Omental fat pad (tissue), 4 donors: ENCODE measurements at places on chromosomes 2 and 18.
A peak's percentile ranks its signal among the peaks of the same experiment; 100 is the strongest.

DNA sequence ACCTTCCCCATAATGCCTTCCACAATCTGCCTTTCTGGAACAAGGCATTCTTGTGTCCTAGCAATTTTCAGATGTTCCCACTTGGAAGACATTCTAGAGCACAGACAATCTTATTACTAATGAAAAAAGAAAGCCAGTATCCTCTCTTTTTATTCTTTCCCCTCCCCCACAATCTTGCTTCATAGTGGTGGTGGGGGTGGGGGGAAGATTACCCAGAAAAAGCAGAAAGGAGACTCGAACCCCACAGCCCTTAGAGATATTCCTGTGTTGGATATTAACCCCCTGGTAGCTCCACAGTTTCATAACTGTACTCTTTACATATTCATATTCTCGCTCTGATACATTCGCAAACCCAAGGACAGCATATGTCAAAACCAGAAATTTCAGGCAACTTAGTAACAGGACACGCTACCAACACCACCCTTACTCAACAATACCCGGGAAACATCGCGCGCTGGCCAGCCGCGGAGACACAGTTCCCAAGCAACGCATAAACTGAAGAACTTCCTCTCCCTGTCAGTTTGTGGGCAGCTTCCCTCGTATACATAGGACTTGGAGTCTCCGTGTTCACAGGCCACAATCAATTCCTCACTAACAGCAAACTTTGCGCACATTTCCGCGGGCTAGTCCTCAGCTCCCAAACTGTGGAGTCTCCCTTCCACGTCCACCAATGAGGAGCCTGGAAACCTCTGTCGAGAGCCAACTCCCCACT is 793 bp downstream of the NR4A2 start:
- DNase-seq: no peak

DNA sequence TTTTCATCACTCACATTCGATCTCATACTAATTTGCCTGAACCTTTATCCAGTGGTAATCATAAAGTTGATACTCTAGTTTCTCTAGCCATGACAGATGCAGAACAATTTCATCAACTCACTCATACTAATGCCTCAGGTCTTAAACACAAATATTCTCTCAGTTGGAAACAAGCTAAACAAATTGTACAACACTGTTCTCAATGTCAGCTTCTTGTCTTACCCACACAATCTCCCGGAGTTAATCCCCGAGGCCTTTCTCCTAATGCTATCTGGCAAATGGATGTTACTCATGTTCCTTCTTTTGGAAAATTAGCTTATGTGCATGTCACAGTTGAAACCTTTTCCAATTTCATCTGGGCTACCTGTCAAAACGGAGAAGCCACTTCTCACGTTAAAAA is 11.5 kb upstream of the CNOT11 start:
- DNase-seq: no peak

DNA sequence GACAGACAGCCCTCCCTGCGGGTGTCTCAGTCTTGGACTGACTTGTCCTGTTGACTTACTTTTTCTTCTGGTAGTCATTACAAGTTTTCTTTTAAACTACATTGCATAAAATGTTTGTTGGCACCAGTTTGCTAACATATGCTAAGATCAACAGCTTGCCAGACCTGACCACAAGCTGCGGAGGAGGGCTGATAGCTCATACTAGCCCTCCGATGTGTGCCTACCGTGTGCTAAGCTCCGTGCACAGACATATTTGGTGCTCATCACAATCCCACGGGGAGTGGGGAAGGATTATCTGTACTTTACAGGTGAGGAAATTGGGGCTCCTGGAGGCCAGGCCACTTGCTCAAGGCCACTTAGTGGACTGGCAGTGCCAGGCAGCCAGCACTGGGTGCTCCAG is 72.8 kb upstream of the YPEL5 start:
- DNase-seq: no peak

DNA sequence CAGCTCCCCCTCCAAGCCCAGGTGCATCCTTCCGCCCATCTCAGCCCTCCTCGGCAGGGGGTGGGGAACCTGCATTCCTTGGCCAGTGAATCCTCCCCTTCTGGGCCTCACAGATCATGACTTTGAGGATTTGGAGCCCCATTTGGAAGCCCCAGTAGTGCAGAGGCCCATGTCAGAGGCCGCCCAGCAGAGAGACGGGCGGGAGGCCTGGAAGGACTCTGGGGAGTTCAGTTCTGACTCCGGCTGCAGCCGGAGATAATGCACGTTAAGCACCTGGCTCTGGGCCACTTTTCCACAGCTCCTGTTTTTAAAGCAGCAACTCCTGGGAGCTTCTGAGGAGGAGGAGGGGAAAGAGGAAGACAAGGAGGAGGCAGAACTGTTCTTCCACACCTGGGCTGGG is 14.9 kb downstream of the ATOH8 start:
- DNase-seq: no peak

DNA sequence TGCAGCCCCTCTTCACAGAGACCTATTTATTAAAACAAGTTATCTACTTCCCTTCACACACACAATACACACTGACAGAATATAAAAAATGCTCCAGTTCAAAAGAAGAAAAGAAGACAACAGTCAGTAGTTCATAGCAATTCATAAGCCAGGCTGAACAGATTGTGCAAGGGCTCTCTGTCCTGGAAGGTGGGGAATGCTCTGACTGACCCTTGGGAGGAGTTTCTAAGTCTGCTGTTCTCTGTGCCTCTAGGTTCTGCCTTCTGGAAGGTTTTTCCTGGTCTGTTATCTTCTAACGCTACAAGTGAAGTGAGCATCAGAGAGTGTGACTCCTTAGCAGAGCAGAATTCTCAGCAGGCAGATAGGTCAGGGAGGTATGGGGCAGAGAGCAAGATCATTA is 35.7 kb downstream of the SP3 start:
- no peak for DNase-seq

DNA sequence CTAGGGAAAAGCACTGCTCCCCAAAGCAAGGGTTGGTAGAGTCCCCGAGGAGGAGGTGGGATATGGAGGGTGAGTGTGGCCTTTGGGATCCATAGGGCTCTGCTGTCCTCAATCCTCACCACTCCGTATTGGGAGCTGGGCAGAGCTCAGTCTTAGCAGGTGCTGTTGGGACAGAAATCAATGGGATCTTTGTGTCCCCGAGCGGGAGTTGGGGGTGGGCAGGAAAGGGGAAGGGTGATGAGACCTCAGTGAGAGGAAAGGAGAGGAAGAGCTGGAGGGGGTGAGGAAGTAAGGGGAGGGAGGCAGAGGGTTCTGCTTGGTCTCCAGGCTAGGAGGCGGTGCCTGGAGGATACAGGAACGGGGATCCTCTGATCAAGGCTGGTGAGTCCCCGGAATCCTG is 2.6 kb downstream of the ASIC4 start:
- no peak for DNase-seq

DNA sequence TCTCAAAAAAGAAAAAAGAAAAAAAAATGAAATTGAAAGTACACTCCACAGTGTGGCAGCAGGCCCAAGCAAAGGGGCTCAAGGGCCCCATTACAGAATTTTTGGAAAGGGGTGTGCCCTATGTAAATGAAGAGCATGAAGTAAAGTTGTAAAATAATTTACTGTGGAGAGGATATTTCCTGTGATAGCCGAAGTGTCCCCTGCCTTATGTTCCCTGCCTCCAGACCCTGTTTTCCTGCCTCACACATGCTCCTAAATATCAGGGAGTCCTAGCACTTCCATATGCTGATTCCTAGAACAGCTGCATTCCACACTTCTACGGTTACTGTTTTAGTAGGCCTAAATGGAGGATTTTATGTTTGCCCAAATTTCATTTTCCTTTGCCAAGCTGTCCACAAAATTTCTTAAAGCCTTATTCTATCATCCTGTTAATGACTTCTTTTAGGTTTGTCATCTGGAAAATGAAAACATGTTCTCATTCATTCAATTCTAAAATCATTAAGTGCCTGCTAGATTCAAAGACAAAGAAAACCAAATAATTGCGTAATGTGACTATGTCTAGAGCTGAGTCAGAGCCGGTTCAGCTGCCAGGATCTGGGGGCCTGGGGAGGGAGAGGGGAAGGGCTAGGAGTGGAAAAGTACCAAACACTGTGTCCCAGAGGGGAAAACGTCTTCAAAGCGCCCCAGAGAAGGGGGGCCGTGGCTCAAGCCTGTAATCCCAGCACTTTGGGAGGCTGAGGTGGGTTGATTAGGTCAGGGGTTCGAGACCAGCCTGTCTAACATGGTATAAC is 25.9 kb upstream of the IMPA2 start:
- DNase-seq: no peak

DNA sequence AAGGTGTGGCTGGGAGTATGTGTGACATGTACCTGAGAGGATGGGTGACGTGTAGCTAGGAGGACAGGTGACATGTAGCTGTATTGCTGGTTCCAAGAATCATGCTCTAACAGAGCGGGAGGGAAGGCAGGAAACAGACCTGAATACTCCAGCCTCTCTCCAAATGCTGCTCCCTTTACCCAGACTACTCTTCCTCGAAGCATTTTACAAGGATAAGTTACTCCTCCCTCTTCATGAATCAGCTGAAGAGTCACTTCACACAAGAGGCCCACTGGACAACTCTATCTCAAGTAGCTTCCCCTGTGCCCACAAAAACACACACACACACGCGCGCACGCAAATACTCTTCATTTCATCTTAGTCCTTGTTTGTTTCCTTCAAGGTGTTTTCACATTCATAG is 52.6 kb upstream of the KIDINS220 start:
- DNase-seq: no peak

DNA sequence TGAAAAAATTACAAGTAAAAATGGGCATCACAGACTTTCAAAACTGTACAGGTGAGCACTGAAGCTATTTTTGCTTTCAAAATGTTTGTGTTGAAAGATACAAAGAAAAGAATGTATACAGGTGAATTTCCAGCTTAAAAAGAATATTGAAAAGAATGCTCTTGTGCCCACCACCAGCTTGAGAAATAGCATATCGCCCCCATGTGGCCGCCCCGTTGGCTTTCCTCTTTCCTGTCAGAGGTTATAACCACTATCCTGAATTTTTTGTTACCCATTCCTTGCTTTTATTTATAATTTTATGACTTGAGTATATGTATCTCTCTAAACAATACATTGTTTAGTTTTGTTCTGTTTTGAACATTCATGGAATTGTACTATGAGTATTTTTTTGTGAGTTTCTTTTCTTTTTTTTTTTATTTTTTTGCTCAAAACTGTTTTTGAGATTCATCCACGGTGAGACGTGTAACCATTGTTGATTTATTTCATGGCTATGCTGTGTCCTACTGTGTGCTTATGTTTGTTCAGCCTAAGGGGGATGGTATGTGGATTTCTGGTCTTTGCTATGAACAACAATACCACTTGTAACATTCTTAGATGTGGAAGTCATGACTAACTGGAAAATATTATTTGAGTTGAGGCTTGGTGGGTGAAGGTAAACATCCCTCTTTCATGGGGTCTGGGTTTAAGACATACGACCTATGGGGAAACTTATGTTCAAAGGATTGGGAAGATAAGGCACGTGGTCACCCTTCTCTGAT is 11.6 kb downstream of the TRPM8 start:
- no peak for DNase-seq

- no peak for DNase-seq
Observed at GRCh38 chr2:55161295-55162210, 70.5 kb downstream of the CLHC1 start.

- no peak for DNase-seq
Observed at GRCh38 chr2:10258326-10258725, 44.4 kb upstream of the HPCAL1 start.

GRCh38 chr2:225597911-225598310 is 198.4 kb downstream of the NYAP2 start:
- DNase-seq: no peak

- DNase-seq: no peak
Observed at GRCh38 chr18:22434973-22435608, 17.4 kb upstream of the CTAGE1 start.

- DNase-seq: no peak
Observed at GRCh38 chr2:177902395-177903163, 170.0 kb downstream of the PDE11A start.

- peak; percentile 26 for DNase-seq
Observed at GRCh38 chr2:156399950-156400705, 36.1 kb upstream of the GPD2 start.

- DNase-seq: no peak
Observed at GRCh38 chr2:88626171-88627054, 851 bp downstream of the EIF2AK3 start.

DNA sequence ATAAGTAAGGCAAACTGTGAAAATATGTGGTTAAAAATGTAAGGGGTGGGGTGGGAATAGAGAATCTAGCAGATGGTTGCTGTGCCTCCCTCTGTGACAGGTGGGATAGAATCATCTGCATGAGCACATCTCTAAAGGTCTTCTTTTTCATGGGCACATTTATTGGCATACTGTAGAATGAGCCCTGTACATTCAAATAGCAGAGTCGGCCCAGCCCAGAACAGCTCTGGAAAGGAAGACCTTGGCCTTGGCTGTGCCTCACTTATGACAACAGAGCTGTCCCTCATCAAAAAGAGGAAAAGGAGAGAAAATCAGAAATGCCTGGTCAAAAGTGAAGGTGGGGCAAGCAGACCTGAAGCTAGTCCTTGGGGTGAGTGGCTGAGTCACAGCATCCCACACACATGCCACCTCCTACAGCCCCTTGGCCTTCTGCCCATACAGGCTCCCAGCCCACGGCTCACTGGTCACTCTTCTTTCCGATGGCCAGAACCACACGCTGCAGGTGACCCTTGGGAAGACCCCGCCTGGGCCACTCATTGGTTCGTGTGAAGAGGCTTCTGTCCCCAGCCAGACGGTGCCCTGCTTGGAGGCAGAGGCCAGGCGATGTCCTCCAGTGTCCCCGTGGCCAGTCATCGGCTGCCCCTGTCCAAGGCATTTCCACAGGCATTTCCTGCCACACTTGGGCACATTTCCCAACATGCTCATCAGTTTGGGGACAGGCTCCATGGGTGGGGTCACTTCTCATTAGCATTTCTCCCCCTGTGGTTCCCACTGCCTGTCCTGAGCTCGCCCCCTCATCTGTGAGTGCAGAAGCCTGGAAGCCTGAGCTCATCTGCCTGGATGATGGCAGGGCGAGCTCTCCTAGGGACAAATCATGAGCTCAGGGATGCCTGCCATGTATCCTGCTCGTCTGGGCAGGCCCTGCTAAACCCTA is 113.6 kb downstream of the MCFD2 start:
- DNase-seq: no peak

GRCh38 chr2:17899871-17900270 is 21.4 kb downstream of the KCNS3 start:
- DNase-seq: no peak

DNA sequence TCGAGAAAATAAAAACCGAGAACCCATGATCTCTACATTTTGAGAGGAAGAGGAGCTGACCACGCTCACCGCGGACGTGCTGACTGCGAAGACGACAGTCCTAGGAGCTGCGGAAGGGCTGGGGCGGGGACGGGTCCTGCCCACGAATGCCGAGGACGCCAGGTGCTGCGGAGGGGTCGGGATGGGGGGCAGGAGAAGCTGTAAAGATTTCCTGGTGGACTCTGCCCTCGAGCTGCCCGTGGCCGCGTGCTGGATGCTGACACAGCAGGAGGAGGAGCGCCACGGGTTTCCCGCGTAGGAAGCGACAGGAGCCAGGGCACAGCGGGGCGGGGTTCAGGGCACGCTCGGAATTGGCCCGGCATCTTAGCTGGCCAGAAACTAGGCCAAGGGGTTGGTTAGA is 22.2 kb downstream of the ZSCAN30 start:
- no peak for DNase-seq
